ENCODE measurements at places on chromosomes 1 and 21. TPM values are rescaled to one million over a fixed set of nuclear protein-coding genes. Genes with fewer than 3 reads are reported as not detected.

Gene SPRR2A
- total RNA-seq: not detected

Gene LPAR3
- 33.5 TPM for total RNA-seq

Gene SPRR2F
- total RNA-seq: not detected

Gene ALPL
- 0.87 TPM for total RNA-seq

Gene IRF6
- 1.8 TPM for total RNA-seq

Gene B3GALT5
- 0.15 TPM for total RNA-seq

Gene FAM72B
- total RNA-seq: 0.50 TPM

Gene TMEM50B
- 37.1 TPM for total RNA-seq

Gene CFAP126
- not detected for total RNA-seq

Gene PALMD
- total RNA-seq: 2.0 TPM

Gene PSMB2
- total RNA-seq: 31.3 TPM

Gene LRRC3
- total RNA-seq: 0.66 TPM

Gene ECM1
- 74.4 TPM for total RNA-seq

Gene CD53
- total RNA-seq: not detected

Gene HIVEP3
- 0.17 TPM for total RNA-seq

Gene LRRIQ3
- 0.83 TPM for total RNA-seq

Gene TP73
- total RNA-seq: not detected

Gene KLF17
- total RNA-seq: 0.17 TPM

Data from smooth muscle cell of trachea (primary cell).